AG10803 (cell line): ENCODE measurements at places on chromosomes 12 and 14.
A peak's percentile ranks its signal among the peaks of the same experiment; 100 is the strongest.

GRCh38 chr14:92224358-92224954, 98.5 kb upstream of the SLC24A4 start:
- DNase-seq = peak; percentile 6

- DNase-seq = no peak
These were observed 160.9 kb downstream of the ALG10B start for GRCh38 chr12:38477340-38478090.

- no peak for DNase-seq
These were observed 53.5 kb downstream of the ETV6 start for GRCh38 chr12:11702959-11703358.

GRCh38 chr14:68639000-68639757, 153.7 kb downstream of the ZFP36L1 start:
- DNase-seq = no peak

DNA sequence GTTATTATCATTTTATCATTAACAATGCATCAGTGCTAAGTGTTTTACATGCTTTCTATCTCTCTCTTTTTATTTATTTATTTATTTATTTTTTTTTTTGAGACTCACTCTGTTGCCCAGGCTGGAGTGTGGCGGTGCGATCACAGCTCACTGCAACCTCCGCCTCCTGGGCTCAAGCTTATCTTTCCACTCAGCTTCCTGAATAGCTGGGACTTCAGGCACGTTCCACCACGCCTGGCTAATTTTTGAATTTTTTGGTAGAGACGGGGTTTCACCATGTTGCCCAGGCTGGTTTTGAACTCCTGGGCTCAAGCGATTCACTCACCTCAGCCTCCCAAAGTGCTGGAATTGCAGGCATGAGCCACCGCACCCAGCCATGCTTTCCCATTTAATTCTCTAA, 3.9 kb upstream of the BTG1 start:
- DNase-seq = no peak

- peak; percentile 73 for DNase-seq
These were observed 105.6 kb downstream of the KSR2 start for GRCh38 chr12:117863002-117863709.

GRCh38 chr12:8554451-8555195, 13.9 kb upstream of the CLEC4E start:
- DNase-seq = no peak

- DNase-seq = no peak
These were observed 176.4 kb downstream of the STXBP6 start for GRCh38 chr14:24873551-24873950.

GRCh38 chr12:115444346-115444745, 760.4 kb upstream of the TBX3 start:
- peak; percentile 94 for DNase-seq

- no peak for DNase-seq
These were observed 1.0 kb downstream of the BEST3 start for GRCh38 chr12:69698054-69698453.

DNA sequence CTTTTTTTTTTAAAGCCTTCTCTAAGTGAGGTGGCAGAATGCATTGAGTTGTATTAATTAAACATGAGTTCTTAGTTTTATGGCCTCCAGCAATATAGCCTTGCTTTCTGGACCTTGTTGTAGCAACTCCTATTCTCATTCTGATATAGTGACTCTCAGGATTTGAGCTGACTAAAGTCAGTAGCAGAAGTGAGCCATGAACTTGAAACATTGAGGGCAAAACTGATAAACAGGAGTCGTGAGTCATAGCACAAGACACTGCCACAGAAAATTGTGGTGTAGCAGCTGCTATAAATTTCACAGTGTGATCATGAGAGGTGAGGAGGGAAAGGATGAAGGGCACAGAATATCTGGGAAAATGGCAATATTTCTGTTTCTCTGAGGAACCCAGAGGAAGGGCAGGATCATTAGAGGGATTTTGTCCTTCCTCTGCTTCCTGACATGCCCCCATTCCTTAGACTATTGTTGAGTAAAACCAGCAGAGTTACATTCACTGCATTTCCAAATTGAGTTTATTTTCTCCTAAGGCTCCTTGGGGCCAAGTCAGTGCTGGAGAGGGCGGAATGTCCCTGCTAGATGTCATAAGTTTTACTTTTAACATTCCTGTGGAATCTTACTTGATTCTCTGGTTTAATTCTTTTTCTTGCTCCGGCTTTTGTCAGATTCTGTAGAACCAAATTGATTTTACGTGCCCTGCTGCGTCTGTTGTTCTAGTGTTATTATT, 7.5 kb downstream of the KLRG1 start:
- DNase-seq = peak; percentile 7

- no peak for DNase-seq
These were observed 42.8 kb downstream of the KDM2B start for GRCh38 chr12:121537814-121538698.

GRCh38 chr12:76470028-76470939, 89.3 kb downstream of the OSBPL8 start:
- DNase-seq = peak; percentile 84

DNA sequence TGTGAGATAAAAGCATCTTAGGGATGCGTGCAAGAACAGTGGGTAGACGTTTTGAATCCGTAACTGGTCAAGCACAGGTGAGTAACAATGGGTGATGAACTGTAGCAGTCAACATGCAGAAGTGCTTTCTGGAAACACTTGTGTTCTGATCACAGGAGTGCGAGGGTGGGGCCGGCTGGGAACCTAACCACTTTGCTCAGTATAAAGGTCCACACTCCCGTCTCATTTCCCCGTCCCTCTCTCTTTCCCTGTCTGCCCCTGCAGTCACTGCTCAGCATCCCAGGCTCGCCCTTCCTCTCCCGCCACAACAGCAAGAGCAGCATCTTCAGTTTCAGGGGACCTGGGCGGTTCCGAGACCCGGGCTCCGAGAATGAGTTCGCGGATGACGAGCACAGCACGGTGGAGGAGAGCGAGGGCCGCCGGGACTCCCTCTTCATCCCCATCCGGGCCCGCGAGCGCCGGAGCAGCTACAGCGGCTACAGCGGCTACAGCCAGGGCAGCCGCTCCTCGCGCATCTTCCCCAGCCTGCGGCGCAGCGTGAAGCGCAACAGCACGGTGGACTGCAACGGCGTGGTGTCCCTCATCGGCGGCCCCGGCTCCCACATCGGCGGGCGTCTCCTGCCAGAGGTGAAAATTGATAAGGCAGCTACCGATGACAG, 127.1 kb downstream of the FIGNL2 start:
- no peak for DNase-seq

GRCh38 chr12:14086838-14087237, 105.4 kb upstream of the GRIN2B start:
- no peak for DNase-seq

GRCh38 chr14:55354500-55354899, 57.1 kb downstream of the ATG14 start:
- DNase-seq = peak; percentile 24

DNA sequence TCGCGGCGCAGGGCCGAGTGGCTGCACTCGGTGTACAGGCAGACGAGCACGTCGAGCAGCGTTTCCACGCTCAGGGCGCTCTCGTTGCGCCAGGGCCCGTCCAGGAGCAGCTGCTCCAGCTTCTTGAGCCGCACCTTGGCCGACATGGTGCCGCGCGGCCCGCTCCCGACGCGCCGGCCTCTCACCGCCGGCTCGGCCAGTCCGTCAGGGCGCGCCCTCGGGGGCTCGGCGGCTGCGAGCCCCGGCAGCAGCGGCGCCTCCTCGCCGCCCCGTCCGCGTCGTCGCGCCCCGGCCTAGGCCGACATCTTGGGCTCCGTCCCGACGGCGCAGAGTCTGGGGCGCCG, 349 bp downstream of the CDC42BPB start:
- peak; percentile 19 for DNase-seq

- no peak for DNase-seq
These were observed 49.9 kb downstream of the PEBP1 start for GRCh38 chr12:118185602-118186397.

DNA sequence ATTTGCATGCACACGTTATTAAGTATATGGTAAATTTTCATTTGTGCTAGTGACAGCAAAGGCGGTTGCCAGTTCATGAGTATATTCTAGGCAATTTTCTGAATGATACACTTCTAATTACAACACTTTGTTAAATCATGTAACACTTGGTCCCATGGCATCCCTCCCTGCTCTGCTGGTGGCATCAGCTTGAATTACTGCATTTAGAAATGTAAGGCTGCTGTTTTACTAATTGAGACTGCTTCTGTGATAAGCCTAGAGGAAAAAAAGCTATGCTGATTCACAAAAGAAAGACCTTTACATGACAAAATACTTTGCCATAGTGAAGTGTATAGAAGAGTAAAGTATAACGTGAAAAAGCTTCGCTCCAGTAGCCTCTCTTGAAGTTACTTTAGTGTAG, 636.1 kb downstream of the KCNH5 start:
- DNase-seq = no peak

DNA sequence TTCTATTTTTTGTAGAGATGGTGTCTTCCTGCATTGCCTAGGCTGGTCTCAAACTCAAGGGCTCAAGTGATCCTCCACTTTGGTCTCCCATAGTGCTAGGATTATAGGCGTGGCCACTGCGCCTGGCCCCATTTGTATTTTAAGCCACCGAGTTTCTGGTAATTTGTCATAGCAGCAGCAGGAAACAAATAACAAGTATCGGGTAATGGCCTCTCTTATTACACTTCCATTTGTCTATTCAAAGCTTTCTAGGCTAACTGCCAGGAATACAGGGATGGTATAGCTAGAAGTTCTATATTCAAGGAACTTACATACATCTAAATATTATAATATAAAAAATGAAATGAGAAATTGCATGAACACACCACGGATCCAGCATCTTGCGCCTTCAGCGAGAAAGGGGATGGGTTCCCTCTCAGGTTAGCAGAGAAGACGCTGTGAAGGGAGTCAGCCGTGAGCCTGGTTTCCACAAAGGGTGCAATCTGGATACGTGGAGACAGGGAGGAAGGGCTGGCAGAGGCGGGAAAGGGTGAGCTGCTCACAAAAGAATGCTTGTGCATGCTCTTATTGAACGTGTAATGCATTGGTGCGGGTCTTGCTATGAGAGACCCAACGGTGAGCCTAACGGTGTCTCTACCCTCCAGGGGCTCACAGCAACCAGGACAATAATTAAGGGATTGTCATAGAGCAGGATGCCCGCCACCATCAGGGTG, 9.5 kb downstream of the BDKRB1 start:
- no peak for DNase-seq

DNA sequence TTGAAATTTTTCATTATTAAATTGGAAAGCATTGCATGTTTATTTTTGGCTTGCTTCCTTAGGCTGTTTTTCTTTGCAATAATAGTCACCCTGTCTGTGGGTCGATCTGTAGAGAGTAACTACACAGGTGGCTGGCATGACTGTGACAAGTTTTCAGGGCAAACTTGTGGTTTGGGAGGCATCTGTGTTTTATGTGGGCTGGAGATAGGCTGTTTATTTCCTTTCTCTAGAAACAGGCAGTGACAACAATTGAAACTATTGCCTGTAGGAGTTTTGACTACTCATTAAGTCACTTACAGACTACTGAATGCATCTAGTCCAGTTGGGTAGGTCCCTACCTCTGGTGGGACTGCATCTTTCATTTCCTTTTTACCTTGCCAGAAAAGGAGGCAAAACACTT, 155.6 kb downstream of the DYRK2 start:
- DNase-seq = no peak

- DNase-seq = no peak
These were observed 15.4 kb downstream of the CHGA start for GRCh38 chr14:92938235-92938875.

DNA sequence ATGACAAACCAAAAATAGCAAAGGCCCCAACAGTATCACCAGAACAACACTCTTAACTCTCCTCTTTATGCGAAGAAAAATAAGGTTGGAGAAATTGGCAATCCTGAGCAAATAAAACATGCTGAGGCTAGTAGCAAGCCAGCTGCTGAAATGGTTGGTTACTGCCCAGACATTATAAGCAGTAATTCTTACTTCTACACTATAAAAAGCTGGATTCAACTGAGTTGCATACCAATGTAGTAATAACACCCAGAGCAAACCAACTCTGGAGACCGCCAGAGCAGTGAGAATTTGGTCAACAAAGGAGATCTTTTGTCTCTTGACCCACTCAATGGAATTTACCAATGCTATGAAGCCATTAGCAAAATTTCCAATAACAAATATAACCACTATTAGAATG, 628 bp downstream of the TAS2R30 start:
- DNase-seq = peak; percentile 26
